ENCODE measurements at places on chromosomes 1 and 21.
A peak's percentile ranks its signal among the peaks of the same experiment; 100 is the strongest.

DNA sequence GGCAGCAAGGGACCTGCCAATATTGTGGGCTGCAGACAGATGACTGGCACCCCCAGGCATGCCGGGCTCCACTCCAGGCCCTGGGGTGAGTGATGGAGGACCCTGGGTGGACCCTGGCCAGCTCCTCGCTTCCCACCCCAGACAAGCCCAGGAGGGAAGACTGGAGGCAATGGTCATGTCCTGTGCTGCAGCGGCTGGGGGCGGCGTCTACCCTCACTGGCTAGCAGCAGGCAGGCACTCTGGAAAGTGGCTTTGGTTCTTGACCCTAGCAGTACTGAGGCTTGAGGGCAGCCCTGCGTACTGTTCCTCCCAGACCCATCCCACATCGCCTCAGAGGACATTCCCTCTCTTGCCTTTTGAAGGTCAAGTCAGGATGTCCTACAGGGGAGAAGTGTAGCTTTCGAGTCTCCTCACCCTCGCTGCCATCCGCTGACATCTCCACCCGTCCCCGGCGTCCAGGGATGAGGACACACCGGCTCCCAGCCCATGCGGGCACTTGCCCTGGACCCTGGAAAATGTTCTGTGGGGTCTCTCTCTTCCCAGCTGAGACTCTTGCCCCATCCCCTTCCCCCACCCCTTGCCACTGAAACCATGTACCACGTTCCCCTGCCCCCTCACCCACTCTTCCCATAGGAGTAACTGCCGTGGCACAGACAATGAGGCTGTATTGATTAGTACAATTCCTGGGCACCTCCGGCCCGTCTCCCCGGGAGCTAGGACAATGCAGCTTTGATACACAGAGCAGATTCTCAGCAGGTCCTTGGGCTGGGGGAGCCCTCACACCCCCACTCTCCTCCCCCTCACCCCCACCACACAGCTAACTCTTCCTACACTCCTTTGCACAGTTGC is 15.0 kb downstream of the SLC6A9 start:
- DNase-seq = no peak

DNA sequence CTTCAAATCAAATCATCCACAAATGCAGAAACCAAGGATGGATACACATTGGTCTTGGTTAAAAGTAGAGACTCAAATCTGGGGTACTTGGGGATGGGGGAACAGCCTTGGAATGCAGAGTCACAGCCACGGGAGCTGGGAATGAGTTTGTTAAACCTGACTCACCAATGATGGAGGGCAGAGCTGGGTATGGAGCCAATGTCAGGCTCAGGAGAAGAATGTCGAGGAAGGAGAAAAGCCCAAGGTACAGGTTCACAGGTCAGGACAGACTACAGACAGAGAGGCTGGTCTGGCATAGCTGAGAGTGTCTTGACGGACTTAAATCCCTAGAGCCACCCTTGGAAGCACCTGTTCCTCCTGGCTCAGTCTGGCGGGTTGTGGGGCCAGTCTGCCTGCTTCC is 237.6 kb downstream of the NTNG1 start:
- no peak for DNase-seq

- DNase-seq = no peak
Measured at GRCh38 chr1:169089776-169090175, 16.7 kb upstream of the ATP1B1 start.

GRCh38 chr1:29900712-29901111 is 664.4 kb downstream of the PTPRU start:
- no peak for DNase-seq

DNA sequence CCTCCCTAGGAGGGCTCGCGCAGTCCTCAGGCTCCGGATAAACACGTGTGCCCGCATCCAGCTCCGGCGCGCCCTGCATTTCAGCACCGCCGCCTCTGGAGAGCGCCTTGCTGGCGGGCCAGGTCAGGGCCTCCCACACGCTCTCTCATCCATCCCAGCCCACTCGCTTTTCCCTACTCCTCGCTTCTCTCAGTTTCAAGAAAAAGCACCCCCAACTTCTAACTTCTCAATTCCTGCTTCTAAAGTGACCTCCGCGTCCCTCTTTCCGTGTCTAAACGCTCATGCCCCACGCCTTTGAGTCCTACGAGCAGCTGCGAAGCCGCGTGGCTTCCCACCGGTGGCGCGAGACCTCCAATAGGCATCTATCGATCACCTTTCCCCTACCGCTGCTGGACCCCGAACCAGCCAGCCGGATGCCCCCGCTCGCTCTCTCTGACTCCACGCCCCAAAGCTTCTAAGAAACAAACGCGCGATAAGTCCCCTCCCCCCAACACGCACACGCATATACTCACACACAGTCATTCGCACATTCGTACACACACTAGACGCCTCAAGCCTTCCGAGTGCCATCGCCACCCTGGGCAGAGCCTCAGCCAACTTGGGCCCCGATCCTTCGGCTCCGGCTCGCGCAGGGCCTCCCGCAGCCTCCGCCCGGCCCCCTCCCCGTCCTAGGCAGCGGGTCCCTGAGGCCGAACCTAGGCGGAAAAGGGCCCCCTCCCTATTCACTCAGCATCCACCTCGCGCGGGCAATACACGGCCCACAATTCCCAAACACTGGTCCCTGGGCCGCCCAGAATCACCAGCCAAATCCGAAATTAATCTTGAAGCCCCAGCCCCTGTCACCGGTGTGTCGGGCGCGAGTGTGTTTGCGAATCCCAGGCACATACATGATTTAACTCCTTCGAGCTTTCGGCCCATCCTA is 1.1 kb downstream of the NMNAT2 start:
- peak; percentile 18 for DNase-seq

DNA sequence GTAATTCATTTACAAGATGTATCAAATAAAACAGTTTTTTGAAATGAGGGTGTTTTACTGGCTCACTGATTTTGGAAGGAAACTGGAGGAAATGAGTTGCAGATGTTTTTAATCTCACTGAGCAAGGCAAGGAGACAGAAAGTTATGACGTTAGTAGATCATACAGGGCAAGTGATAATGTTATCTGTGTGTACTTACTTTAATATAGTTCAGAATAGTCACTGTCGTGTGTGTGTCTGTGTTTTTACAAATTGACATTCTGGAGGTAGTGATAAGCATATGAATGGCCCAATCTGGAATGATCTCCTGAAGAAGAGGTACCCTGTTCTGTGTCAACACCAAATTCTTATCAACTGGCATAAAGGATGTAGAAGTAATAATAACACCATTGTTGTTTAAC is 1.9 kb upstream of the GBP4 start:
- no peak for DNase-seq

- DNase-seq = no peak
Measured at GRCh38 chr1:165434281-165434680, 10.6 kb downstream of the RXRG start.

DNA sequence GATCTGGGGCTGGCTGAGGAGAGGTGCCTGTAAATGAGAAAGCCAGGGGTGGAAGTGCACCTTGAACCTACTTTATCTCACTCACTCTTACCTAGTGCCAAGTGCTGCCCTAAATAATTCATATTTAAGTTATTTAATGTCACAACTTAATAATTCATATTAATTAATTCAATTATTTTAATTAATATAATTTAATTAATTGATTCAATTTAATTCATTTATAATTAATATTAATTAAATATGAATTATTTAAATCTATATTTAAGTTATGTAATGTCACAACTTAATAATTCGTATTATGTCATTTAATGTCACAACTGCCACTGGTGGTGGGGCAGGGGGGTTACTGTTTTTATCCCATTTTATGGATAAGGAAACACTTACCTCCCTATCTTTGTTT is 361.6 kb upstream of the RUNX1 start:
- DNase-seq = no peak

- no peak for DNase-seq
Measured at GRCh38 chr1:160752924-160753323, 13.9 kb downstream of the SLAMF7 start.

DNA sequence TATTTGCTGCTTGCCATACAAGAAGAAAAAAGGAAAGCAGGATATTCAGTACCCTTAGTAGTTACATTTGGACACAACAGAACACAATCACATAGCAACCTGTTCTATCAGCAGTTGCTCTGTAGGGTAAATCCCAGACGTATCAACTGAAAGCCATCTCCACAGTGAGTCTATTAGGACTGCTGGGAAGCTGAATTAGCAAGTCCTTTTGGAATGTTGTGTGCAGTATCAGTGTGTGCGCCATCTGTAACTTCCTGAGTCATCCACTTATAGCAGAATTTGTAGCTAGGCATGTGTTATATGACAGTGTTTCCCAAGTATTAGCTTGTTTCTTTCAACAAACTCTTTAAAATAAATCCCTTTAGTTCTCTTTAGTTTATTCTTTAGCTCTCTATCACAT is 21.3 kb downstream of the CCDC30 start:
- no peak for DNase-seq

GRCh38 chr1:7644961-7645750 is 125.9 kb upstream of the VAMP3 start:
- no peak for DNase-seq

GRCh38 chr1:2556678-2557481 is 709 bp downstream of the TNFRSF14 start:
- DNase-seq = peak; percentile 26

GRCh38 chr1:191541758-191542157 is 616.5 kb upstream of the RGS18 start:
- DNase-seq = no peak

DNA sequence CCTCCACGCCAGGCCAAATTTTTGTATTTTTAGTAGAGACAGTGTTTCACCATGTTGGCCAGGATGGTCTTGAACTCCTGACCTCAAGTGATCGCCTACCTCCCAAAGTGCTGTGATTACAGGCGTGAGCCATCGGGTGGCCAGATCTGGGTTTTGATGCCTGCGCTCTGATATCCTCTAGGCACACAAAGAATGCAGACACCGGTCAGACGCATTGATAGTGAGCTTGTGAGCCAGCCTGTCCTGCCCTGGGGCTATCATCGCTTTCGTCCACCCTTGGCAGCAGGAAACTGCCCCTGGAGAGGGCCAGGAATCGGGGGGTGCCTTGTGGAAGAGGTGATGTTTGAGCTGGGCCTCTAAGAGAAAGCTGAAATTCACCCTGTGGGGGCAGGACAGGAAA is 4.0 kb downstream of the FBLIM1 start:
- DNase-seq = no peak

DNA sequence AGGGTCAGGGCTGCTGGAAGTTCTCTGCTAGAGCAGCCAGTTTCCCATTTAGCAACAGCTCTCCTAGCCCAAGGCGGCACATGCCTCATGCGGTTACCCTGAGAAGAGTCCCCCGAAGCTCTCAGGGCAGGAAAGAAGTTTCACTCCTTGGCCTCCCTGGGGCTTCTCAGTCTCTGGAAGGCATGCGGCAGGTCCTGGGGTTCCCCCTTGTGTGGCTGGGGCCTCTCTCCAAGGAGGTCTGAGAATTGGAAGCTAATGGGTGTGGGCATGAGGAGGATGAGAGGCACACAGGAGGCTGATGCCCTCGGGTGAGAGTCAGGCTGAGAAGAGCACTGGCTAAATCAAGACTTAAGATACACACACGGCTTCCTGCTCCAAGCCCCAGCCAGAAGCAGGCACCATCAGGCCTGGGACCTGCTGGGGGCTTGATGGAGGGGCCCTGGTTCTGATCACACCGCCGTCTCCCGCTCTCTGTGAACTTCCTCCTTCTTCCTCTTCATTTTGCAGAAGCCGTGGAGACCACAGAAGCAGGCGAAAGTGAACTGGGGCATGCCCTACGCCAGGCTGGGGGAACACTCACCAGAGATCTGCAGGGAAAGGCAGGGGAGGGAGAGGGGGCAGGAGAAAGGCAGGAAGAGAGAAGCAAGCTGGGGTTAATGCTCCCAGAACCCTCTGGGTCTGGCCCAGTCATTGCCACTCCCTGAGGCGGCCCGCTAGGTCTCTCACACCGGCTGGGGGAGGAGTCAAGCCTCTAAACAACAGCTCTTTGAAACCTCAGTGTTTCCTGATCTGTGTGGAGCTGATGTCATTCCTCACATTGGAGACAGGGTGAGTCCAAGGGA is 15.1 kb downstream of the BLACAT1 start:
- peak; percentile 55 for DNase-seq

- no peak for DNase-seq
Measured at GRCh38 chr1:18178111-18178510, 70.5 kb downstream of the IGSF21 start.

GRCh38 chr1:235074523-235075047 is 54.1 kb downstream of the TOMM20 start:
- DNase-seq = peak; percentile 56

GRCh38 chr1:25799935-25800702 is at the start of gene SELENON:
TSS of gene SELENON (plus strand) at chr1:25800193. CDS start at chr1:25800231, 38 bp downstream.
- peak; percentile 42 for DNase-seq

DNA sequence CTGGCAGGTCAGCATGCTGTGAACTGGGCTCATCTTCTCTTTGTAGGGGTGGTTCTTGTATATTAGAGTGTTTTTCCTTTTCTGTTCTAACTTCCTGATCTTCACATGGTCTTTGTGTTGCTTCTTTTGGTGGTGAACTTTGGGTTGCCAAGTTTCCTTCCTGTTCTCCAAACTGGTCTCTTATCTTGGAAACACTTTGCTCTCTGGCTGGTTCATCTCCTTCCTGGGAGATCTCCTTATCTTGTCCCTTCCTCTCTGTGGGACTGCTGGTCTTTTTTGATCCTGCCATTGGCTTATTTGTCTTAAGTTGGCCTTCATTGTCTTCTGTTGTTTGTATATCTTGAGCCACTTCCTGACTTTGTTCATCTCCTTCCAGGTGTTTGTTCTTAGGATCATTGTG is 2.1 kb downstream of the TCHHL1 start:
- DNase-seq = no peak

DNA sequence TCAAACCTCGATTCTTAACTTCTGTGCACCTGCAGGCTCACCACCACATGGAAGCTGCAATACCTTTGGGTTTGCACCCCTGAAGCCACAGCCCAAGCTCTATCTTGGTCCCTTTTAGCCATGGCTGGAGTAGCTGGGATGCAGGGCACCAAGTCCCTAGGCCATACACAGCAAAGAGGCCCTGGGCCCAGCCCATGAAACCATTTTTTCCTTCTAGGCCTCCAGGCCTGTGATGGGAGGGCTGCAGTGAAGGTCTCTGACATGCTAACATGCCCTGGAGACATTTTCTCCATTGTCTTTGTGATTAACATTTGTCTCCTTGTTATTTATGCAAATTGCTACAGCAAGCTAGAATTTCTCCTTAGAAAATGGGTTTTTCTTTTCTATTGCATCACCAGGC is 79.2 kb downstream of the PRRX1 start:
- DNase-seq = no peak

DNA sequence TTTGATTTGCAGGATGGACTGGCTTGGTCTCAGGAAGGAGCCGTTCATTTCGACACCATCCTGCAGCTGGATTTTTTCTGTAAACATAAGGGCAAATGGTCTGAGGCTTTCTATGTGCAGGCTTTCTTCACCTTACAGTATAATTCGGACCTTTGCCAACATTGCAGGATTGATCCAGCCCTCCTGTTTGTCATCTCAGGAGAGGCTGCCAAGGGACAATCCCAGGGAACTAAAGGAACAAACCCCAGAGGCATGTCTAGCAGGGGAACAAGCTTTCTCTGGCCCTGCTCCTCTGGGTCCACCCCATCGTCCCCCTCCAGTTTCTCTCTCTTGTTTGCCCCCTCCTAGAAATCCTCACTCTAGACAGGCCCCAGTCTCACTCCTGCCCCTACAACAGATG is 24.8 kb upstream of the GBP6 start:
- no peak for DNase-seq

GRCh38 chr21:38520511-38520910 is 22.2 kb upstream of the ERG start:
- no peak for DNase-seq

All from stimulated activated CD4-positive, alpha-beta T cell treated with anti-CD3 and anti-CD28 coated beads, Interleukin-12 subunit alpha, Interleukin-12 subunit beta, amount 100 ng/mL, for 4 hours (primary cell).